ENCODE measurements at places on chromosomes 13 and 19.
A peak's percentile ranks its signal among the peaks of the same experiment; 100 is the strongest.

DNA sequence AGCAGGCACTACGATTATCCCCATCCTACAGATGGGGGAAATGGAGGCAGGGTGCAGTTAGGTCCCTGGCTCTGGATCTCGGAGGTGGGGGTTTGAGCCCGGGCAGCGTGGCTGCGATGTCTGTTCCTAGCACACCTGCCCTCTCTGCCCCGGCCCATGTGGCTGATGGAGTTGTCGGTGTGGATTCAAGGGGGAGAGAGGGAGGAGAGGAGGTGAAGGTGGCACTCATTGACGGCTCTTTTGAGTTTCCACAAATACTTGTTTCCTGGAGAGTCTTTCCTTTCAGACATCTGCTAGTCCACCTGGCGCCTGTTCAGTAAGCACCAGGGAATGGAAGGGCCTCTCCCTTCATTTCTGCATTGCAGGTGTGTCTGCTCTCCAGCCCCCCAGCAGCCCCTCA is 69.9 kb downstream of the ARHGEF18 start:
- no peak for DNase-seq

DNA sequence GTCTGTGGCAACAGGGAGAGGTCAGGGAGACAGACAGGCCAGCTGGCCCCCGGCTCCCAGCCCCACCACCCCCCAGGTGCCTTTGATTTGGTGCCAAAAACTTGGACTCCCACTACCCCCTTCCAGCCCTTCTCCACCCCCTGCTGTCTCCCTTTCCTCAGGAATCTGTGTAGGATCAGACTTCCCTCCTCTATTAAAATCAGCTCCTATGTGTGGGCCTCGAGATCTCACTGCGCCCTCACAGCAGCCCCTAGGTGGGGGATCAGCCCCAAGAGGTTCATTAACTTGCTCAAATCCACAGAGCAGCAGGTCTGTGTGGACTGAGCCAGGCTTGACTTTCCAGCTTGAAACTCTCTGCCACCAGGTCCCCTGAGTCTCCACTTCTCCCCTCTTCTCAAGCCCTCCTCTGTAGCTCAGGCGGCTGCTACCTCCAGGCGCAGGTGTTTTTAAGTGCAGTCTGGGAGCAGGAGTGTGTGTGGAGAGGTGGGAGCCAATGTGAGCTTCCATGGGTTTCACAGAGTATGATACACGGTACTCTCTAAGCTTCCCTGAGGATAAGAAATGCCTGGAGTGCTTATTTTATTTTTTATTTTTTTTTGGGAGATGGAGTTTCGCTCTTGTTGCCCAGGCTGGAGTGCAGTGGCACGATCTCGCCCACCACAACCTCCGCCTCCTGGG is 1.7 kb downstream of the GAPDHS start:
- no peak for DNase-seq

DNA sequence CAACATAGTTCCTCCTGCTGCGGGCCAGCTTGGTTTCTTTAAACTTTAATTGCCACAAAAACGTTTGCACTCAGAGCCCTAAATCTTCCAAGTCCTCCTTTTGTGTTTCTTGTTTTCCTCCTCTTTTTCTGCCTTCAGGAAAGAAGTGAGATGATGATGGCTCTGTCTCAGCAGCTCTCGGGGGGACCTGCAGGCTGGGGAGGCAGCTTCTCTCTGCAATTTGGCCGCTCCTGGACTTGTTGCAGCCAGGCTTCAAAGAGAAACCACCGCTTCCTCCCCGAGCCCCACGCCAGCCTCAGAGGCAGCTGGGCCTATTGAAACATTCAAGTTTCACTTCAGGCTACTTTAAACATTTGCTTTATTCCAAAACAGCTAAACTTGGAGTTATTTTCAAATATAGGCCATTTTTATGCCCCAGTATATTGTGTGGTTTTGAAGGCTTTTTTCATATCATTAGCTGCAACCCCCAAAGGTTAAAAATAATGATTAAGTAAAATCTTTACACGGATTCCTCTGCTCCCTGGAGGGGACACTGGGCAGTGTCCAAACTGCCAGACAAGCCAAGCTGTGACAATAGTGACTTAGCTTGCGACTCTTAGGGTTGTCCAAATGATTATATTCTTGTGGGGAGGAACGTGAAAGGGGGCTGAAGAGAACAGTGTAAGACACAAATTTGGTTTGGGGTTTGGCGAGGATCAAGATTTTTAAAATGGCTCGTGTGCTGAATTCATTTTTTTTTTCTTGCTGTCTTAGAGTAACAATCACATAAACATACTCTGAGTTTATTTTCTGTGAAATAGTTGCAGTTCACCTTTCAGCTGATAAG is 330.8 kb downstream of the DLEU7 start:
- DNase-seq: no peak

- no peak for DNase-seq
These were observed 10.2 kb upstream of the CCDC97 start for GRCh38 chr19:41299755-41300089.

DNA sequence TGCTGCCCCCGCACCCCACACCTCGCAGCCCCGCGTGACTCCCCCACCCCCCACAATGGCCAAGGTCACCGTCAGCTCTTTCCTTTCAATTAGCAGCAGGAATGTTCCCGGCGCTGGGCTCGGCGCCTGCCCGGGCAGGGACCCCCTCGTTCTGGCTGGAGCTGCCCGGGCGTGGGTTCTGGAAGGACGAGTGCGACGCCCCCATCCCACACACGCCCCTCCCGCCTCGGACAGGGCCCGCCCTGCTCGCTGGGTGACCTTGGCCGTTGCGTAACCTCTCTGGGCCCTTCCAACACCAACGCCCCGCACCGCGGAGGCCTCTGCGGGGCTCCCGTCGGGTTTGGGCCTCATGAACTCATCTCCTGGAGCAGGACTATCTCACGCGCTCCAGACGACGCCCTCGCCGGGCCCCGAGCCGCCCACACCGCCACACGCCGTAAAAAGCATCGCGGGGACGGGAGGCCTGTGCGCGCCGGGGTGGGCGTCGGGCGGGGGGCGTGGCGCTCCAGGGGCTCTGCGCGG is 10.3 kb downstream of the PALM start:
- DNase-seq: no peak

DNA sequence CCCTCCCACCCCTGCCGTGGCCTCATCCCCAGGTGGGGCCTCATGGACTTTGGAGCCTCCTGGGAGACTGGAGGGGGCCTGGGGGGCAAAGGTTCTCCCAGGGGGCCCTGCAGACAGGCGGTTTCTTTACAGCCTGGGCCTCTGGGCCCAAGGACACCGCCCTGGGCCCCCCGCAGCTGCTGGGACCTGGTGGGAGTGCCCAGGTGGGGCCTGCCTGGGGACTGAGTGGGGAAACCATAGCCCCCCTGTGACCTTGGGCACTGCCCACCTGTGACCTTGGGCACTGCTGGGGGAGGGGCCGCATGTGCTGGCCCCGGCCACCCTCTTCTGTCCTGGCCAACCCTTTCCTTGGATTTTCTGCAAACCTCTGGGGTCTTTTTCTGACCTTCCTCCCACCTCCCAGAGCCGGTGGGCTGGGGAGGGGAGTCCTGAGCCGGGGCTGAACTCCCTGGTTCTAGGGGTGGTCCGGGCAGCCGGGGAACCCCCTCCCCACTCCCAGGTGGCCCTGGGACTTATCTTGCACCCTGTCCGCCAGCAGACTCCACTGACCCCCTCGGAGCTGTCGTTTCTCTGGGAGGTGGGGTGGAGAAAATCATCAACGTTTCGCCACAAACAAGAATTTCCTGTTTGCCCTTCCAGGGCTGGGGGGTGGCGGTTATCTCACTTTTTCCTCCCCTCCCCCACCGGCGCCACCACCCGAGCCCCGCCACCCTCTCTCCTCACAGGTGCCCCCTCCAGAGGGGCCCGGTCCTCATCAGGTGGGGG is 27.0 kb downstream of the ARID3A start:
- DNase-seq: no peak

- no peak for DNase-seq
These were observed 5.0 kb downstream of the FOSB start for GRCh38 chr19:45472563-45473366.

DNA sequence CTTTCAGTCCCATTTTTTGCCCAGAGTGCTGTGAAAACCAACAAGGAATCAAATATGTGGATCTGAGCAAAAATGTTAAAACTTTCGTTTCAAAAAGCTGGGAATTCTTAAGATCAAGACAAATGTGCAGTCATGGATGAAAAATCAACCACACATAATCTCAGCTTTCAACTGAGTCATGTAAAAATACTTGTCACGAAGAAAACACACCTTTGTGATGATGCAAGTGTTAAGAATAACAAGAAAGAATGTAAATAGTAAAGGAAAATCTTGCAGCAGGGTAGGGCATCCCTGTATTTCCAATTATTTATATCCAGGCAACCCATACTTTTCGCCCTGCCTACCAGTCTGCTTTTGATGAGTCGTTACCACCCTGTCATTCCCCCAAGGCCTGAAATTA is 27.4 kb upstream of the DCLK1 start:
- DNase-seq: peak; percentile 67

GRCh38 chr19:33252418-33252962 is 26.8 kb upstream of the SLC7A10 start:
- no peak for DNase-seq

All from epithelial cell of proximal tubule (primary cell).